Activated CD8-positive, alpha-beta T cell treated with anti-CD3 and anti-CD28 coated beads, Interleukin-2, amount 10 ng/mL, durations not matched to agents 7 days and 5 days (primary cell): ENCODE measurements at places on chromosomes 3 and 15. TPM values are rescaled to one million over a fixed set of nuclear protein-coding genes. Genes with fewer than 3 reads are reported as not detected.

- H3K27ac ChIP-seq: no peak overlapping the region
- H3K36me3 ChIP-seq: no peaks in the 10 kb centered on the region
- no peak for DNase-seq
- no peaks in the 10 kb centered on the region for H3K27me3 ChIP-seq
Measured at GRCh38 chr3:32352563-32352962, 39.1 kb upstream of the CMTM7 start.

GRCh38 chr3:15426579-15427118 lies 695 bp downstream of the METTL6 start:
- H3K27me3 ChIP-seq: no peaks in the 10 kb centered on the region
- peak overlapping the region; percentile 97 for H3K4me3 ChIP-seq
- peak overlapping the region; percentile 98 for H3K27ac ChIP-seq
- peaks cover 44% of the 10 kb centered on the region for H3K4me1 ChIP-seq
- H3K36me3 ChIP-seq: peaks cover 46% of the 10 kb centered on the region
- DNase-seq: no peak

The SCAANT1 gene
- not detected for total RNA-seq

DNA sequence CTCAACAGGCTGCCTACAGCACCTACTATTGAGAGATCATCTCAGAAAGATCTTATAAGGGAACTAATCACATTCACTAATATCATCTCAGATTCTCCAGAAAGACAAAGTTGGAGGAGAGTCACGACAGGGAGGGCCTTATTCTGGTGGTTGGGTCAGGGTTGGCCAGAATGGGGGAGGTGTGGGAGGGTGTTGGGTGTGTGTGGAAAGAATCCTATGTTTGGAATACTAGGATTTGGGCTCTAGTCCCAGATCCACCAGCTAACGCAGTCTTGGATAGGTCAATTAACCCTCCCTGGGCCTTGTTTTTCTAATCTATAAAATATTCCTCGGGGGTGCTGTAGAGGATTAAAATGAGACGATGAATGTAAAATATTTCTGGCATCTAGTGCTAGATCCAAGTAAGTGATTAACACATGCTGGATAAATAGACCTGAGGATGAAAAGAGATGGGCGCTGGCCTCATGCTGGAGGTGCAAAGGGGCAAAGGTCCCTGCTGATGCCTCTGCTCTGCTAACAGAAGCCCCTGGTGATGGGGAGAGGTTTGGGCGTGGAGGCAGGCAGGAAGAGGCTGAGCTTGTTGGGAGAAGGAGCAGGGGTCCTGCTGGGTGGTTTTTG lies 67.6 kb upstream of the ETV5 start:
- no peak overlapping the region for H3K27ac ChIP-seq
- H3K27me3 ChIP-seq: peaks cover 11% of the 10 kb centered on the region
- H3K4me3 ChIP-seq: no peak overlapping the region
- no peaks in the 10 kb centered on the region for H3K36me3 ChIP-seq

The MESP1 gene
- total RNA-seq: 1.8 TPM

DNA sequence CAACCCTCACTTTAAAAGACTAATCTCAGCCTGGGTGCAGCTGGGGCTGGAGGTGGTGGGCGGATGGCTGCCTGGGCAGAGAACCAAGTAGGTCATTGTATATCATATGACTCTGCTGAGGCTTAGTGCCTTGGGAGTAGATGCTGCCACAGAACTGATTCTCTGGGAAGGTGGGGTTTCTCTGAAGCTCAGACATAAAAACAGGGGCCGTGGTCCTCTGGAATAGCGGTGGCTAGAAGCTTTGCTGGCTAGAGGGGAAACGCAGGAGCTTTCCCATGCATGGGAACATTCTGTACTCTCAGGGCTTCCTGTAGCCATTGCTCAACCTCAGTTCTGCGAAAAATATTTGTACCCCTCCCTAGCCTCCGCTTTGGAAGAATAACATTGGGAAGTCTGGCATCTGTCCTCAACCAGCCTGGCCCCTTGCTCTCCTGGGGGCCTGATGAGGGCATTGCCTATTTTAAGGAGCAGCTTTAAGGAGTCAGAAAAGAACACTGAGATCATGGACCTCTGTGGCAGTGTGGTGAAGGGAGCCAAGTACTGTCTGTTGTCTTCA lies 14.7 kb downstream of the TIMP4 start:
- H3K27ac ChIP-seq: no peak overlapping the region
- no peaks in the 10 kb centered on the region for H3K36me3 ChIP-seq
- DNase-seq: no peak
- H3K27me3 ChIP-seq: peaks cover 8% of the 10 kb centered on the region

The GPR62 gene
- total RNA-seq: not detected

- no peaks in the 10 kb centered on the region for H3K27me3 ChIP-seq
- no peak for DNase-seq
- H3K4me1 ChIP-seq: peaks cover 12% of the 10 kb centered on the region
- H3K36me3 ChIP-seq: peaks cover 3% of the 10 kb centered on the region
- peak overlapping the region; percentile 62 for H3K27ac ChIP-seq
Measured at GRCh38 chr15:68348606-68349005, 71.1 kb downstream of the FEM1B start.

- H3K27me3 ChIP-seq: peaks cover 3% of the 10 kb centered on the region
- H3K4me1 ChIP-seq: no peaks in the 10 kb centered on the region
- no peak overlapping the region for H3K27ac ChIP-seq
- peaks cover 47% of the 10 kb centered on the region for H3K36me3 ChIP-seq
- no peak overlapping the region for H3K4me3 ChIP-seq
Measured at GRCh38 chr15:49898097-49898496, 220.9 kb downstream of the ATP8B4 start.

The GOLGA8G gene
- total RNA-seq: not detected

- H3K36me3 ChIP-seq: peaks cover 56% of the 10 kb centered on the region
- H3K4me3 ChIP-seq: peak overlapping the region; percentile 59
- peaks cover 2% of the 10 kb centered on the region for H3K27me3 ChIP-seq
- peak overlapping the region; percentile 91 for H3K27ac ChIP-seq
Measured at GRCh38 chr3:46350262-46350565, 3.7 kb upstream of the CCR2 start.

The DNASE1L3 gene
- not detected for total RNA-seq

GRCh38 chr3:33441225-33441976 lies 1.2 kb upstream of the UBP1 start:
- H3K4me1 ChIP-seq: peaks cover 42% of the 10 kb centered on the region
- peaks cover 7% of the 10 kb centered on the region for H3K36me3 ChIP-seq
- no peak for DNase-seq
- H3K27ac ChIP-seq: peak overlapping the region; percentile 100
- H3K4me3 ChIP-seq: peak overlapping the region; percentile 99
- H3K27me3 ChIP-seq: no peaks in the 10 kb centered on the region

DNA sequence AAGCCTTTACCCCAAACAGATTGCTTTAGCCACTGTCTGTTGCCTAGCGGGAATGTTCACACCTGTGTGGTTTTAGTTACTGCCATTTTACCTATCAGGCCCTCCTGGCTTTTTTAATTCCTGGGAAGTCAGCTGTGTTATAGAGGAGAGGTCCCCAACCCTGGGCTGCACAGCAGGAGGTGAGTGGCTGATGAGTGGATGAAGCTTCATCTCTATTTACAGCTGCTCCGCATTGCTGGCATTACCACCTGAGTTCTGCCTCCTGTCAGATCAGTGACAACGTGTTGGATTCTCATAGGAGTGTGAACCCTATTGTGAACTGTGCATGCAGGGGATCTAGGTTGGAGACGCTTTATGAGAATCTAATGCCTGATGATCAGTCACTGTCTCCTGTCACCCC lies 127.0 kb downstream of the MBNL1 start:
- H3K4me3 ChIP-seq: no peak overlapping the region
- H3K4me1 ChIP-seq: peaks cover 41% of the 10 kb centered on the region
- no peak overlapping the region for H3K27ac ChIP-seq
- H3K27me3 ChIP-seq: no peaks in the 10 kb centered on the region
- H3K36me3 ChIP-seq: peaks cover 65% of the 10 kb centered on the region
- DNase-seq: no peak

GRCh38 chr3:178174201-178174915 lies 361.9 kb upstream of the KCNMB2 start:
- no peak overlapping the region for H3K4me3 ChIP-seq
- H3K36me3 ChIP-seq: no peaks in the 10 kb centered on the region
- no peaks in the 10 kb centered on the region for H3K27me3 ChIP-seq
- DNase-seq: no peak
- no peak overlapping the region for H3K27ac ChIP-seq

DNA sequence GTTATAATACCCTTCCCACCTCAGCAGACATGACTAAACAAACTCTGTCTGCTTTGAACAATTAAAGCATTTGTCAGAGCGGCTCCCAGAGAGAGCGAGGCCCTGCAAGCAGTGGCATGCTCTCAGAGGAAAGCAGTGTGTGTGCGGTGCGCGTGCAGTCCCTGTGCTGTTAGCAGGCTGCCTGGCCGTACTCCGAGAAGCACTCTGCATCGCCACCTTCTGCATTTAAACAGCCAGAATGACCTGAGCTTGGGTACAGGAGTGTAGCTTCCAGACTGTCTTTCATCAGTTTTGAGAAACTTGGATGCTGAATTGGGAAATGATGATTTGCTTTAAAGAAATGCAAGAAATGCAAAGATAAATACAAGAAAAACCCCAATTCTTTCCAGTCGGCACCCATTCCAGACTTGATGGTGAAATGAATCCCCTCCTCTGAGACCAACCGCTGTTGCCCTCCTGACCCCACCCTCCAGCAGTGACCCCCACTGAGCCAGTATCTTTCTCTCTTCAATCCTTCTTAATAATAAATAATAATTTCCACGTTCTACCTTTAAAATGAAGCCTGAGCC lies 113.5 kb downstream of the VGLL4 start:
- no peak overlapping the region for H3K4me3 ChIP-seq

- H3K36me3 ChIP-seq: no peaks in the 10 kb centered on the region
- H3K4me3 ChIP-seq: no peak overlapping the region
- no peak for DNase-seq
- peaks cover 12% of the 10 kb centered on the region for H3K4me1 ChIP-seq
Measured at GRCh38 chr3:25907081-25907480, 117.2 kb downstream of the OXSM start.

DNA sequence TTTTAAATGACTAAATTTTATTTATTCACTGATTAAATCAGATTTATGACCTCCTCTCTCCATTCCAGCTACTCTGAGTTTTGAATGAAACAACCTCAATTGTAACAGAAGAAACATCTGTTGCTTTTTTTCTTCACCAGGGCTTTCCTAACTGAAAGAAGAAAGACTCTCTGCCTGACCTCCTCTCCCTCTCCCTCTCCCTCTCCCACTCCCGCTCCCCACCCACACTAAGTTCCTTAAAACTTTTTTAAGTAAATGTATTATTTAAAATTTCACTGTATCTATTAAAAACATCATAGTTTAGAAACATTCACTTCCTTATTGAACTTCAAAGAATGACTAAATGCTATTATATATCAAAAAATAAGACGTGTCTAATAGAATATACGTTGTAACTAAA lies 122.0 kb downstream of the TFDP2 start:
- H3K36me3 ChIP-seq: peaks cover 4% of the 10 kb centered on the region
- no peaks in the 10 kb centered on the region for H3K27me3 ChIP-seq
- no peak overlapping the region for H3K27ac ChIP-seq
- H3K4me3 ChIP-seq: peak overlapping the region; percentile 83
- DNase-seq: no peak
- H3K4me1 ChIP-seq: peaks cover 20% of the 10 kb centered on the region

The SERP1 gene
- total RNA-seq: 83.4 TPM

The SERPINI1 gene
- total RNA-seq: 1.2 TPM

DNA sequence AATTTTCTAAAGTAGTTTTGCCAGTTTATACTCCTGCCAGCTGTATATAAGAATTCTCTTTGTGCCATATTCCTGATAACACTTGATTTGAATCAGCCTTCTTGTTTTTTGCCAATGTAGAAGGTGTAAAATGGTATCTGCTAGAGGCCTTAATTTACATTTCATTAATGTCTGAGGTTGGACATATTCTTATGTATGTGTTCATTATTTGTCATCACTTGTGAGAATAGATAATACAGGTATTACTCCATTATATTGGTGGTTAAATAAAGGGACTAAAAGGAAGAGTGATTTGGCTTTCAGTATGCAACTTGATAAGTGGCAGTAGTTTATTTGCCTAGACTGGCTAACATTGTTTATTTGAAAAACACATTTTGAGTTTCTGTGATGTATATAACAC lies 25.8 kb downstream of the PAK2 start:
- DNase-seq: no peak
- H3K4me3 ChIP-seq: no peak overlapping the region
- no peaks in the 10 kb centered on the region for H3K27me3 ChIP-seq

- no peaks in the 10 kb centered on the region for H3K27me3 ChIP-seq
- no peaks in the 10 kb centered on the region for H3K4me1 ChIP-seq
- H3K36me3 ChIP-seq: no peaks in the 10 kb centered on the region
- no peak overlapping the region for H3K27ac ChIP-seq
Measured at GRCh38 chr3:73411993-73412392, 212.7 kb downstream of the PDZRN3 start.

DNA sequence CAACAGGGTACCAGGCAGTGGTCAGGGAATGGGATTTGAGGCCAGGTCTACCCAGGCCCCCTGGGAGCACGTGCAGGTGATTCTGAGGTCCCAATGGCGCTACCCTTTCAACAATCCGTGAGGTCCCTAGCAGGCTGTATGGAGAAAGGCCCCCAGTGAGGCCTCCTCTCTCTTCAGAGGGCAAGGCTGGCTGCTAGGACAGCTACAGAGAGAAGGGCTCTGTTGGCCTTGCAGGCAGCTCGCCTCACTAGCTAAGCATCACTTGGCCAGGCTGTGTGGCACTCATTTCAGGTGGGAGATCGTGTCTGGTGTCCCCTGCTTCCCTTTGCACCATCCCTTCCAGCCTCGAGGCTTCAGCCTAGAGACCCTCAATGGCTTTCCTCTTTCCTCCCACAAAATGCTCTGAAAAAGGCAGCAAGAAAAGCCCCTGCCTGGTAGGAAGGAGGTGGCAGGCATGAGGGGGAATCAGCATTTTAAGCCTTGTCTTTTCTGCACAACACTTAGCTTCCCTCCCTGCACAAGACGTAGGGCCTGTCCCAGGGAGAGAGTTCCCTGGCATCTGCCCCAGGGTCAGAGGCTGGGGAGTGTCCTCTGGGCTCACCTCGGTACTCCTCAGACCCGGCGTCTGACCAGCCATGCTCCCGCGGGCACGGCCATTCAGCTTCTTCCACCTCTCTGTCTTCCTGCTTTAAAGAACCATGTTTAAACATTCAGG lies 111.8 kb downstream of the ASB7 start:
- H3K27ac ChIP-seq: no peak overlapping the region
- H3K27me3 ChIP-seq: no peaks in the 10 kb centered on the region
- H3K4me3 ChIP-seq: no peak overlapping the region
- H3K36me3 ChIP-seq: no peaks in the 10 kb centered on the region
- DNase-seq: no peak

DNA sequence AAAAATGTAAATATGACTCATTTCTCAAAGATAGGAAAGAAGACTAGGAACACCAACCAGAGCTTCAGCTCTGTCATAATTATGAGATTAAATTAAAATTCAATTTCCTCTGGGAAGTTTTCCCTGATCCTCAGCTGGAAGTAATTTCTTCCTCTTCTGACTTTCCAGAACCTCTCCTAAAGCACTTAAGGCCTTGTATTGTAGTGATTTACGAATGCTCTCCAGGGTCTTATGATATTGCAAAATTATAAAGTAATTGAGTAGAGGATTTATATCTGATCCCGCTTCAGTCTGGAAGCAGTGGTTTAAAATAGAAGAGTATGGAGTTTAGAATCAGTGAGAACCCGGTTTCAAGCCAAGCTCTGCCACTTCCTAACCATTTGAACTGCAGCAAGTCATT lies 279.8 kb downstream of the ZPLD1 start:
- H3K4me3 ChIP-seq: no peak overlapping the region
- no peaks in the 10 kb centered on the region for H3K27me3 ChIP-seq
- no peak overlapping the region for H3K27ac ChIP-seq
- peaks cover 2% of the 10 kb centered on the region for H3K4me1 ChIP-seq
